Stimulated activated CD4-positive, alpha-beta T cell treated with anti-CD3 and anti-CD28 coated beads, Interleukin-12 subunit alpha, Interleukin-12 subunit beta, amount 100 ng/mL, for 48 hours (primary cell): ENCODE measurements at places on chromosomes 7 and 10.

GRCh38 chr7:140688341-140688740 is 8.2 kb upstream of the NDUFB2 start:
- no peak for DNase-seq

DNA sequence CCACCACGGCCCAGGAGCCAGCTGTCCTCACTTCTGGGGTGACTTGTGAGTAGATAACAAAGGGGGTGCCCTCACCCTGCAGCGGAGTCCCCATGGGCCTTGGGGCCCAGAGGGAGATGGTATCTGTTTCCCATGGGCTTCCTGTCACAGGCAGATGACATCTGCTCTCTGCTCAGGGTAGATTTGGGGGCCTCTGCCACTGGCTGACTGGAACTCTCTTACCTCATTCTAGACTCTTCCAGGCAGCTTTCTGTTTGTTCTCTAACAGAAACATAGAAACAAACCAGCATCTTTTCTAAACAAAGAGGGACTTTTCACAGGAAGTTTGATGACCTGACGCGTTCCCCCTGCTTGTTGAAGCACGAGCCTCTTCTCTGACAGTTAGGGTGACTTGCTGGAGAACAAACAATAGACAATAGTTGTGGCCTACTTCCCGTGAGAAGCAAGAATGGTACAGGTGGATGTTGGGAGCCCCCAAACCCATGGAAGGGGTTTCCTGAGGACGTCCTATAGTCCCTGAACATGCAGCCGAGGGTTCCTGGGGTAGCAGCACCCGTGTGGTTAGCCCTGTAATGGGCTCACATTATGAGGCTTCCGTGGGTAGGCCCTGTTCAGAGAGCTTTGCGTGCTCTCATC is 61.6 kb downstream of the GRK5 start:
- DNase-seq, result peak; percentile 16

GRCh38 chr10:133050371-133050770 is 37.4 kb upstream of the ADGRA1 start:
- DNase-seq, result no peak

DNA sequence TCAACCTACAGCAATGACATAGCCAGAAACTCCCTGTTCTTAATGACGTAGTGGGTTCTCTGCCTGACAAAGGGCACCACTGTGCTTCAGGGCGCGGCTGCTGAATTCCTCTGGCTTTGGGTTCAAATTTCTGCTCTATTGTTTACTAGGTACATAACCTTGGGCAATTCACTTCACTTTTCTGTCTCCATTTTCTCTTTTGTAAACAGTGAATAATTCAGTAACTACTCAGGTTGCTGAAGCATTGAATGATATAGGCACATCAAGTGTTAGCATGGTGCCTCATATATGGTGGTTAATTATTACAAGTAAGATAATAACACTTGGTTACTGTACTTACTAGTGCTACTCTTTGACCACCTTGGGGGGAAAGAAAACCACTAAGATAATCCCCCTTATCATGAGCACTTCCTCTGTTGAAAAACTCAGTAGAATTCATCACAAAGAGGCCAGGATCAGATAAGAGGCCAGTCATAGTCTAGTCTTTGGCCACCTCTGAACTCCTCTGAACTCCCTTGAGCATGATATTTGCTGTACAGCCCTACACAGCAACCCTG is 92.0 kb upstream of the AHR start:
- DNase-seq, result no peak

DNA sequence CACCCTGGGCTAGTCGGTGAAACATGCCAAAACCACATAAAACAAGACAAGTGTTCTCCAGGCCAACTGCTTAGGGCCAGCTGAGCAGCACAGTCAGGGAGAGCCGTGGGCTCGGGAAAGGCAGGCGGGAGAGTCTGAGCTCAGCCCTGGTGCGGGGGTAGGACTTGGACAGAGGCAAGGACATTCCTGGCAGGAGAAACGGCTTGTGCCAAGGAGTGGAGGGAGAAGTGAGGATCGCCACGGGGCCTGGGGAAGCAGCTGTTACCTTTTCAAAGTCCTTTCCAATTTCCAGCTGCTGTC is 4.2 kb downstream of the ELN start:
- DNase-seq, result no peak

- no peak for DNase-seq
Observed at GRCh38 chr10:36491926-36492325, 633.5 kb upstream of the ANKRD30A start.

- no peak for DNase-seq
Observed at GRCh38 chr10:88960802-88961201, 8.2 kb upstream of the ACTA2 start.

DNA sequence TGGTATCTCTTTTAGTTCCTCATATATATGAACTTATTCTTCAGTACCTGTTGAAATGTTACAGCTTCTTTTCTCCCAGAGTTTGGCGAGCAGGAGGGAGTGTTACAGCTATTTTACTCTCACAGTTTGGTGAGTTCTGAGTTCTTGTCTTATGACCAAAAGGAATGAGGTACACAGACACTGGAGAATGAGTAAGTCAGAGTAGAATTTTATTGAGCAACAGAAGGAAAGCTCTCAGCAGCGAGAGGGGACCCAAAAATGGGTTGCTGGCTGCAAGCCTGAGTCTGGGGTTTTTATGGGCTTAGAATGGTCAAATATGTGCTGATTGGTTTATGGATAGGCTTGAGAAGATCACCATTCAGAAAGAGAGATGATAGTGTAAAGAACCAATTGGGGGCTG is 175.2 kb downstream of the CDK14 start:
- DNase-seq, result no peak

DNA sequence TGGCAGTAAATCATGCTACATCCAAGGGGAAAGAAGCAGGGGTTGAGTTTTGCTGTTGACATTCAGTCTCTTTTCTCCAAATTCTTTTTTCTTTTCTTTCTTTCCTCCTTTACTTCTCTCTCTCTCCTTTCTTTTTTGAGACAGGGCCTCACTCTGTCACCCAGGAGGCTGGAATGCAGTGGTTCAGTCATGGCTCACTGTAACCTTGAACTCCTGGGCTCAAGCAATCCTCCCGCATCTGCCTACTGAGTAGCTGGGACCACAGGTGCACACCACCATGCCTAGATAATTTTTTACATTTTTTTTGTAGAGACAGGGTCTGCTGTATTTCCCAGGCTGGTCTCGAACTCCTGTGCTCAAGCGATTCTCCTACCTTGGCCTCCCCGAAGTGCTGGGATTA is 35.2 kb downstream of the SBDS start:
- no peak for DNase-seq

DNA sequence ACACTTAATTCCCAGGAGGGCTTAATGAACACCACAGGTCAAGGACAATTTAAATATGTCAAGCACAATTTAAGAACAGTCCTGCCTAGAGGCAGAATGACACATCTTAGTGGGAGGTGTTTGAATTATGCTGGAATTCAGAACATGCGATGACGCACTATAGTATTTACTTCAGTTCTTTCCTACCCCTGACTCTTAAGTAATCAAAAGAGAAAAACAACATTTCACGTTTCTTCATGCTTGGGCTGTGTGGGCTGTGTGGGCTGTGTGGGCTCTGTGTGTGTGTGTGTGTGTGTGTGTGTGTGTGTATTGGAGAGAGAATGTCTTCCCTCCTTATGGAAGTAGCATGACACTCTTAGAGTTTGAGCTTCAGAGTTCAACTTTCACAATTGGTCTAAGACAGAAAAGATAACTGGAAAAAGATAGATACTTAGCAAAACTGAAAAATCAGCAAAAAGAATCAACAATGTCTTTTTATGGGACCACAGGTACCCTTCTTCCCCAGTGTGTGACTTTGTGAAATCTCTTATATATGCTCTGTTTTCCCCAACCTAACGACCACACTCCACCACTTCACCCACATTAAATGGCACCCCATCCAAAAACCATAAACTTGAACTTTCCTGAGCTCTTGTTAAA is 33.7 kb upstream of the CABCOCO1 start:
- DNase-seq, result no peak

DNA sequence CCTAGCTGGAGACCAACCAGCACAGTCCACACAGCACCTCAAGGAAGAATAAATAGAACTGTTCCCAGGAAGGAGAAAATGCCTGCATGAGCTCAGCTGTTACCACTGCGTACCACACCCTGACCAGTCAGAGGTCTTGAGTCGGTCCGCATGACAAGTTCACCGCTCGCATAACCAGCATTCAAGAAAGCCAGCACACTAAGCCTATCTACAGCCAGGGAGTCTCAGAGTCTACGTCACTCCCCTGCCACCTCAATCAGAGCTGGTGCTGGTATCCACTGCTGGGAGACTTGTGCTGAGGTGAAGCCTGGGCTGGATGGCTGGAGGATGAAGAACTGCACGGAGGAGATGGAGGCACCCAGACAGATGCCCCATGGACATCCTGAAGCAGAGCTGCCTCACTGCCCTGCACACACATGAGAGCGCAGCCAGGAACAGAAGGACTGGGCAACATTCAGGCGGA is 19.6 kb downstream of the AKR1C1 start:
- no peak for DNase-seq

DNA sequence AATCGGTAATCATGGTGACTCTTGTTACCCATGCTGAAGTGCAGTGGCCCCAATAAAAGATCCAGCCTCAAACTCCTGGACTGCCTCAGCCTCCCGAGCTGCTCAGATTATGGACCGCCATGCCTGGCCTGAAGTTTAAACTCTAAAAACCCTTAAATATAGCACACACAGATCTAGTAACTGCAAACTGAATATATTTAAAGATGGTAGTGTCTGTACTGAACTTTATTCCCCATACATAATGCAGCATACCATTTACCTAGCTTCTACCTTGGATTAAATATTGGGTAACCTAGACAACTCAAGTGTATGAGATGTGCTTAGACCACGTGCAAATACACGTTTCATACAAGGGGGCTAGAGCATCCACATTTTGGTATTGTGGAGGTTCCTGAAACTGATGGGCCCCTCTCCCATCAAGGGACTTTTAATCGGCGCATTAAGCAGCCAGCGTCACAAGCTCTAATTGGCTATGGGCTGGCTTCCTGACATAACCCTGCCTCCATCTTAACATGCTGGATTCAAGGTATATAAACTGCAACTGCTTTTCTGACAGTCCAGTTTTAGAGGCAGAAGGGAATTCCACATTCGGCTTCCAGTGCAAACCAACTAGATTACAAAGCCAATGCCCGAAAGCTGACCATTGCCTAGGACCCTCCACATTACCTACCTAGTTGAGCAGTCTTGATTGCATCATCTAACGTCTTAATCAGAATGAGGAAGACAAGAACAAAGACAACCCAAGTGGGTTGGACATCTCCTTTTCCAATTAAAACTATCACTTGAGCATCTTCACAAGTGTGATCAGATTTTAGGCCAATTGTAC is 13.0 kb downstream of the HNRNPA2B1 start:
- DNase-seq, result no peak

DNA sequence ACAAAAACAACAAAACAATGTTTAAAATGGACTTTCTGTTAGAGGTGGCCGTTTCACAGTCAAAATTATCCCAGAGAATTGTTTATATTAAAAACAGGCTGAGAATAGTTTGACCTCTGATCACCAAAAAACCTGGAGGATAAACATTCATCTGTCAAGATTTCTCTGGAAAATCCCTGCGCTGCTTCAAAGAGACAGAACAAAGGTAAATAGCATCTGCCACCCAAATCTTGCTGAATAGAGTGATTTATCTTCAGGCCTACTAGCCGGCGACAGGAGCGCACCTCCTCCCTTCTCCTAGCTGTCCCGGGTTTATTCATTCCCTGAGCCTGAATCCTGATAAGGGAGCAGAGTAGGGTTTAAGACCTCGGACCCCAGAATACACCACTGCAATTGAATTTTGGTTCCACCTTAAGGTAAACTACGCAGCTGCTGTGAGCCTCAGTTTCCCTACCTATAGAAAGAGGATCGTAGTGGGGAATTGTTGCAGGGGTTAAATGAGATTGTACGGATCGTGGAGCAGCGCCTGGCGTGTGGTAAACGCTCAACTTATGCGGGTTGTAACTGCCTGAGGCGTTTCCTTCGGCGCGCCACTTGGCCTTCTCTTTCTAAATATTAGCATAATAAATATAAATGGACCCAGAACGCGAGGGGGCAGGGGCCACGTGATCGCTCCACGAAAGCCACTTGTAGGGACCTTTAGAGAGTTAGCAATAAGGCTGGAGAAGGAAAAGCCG is 498 bp upstream of the ST7 start:
- no peak for DNase-seq

- no peak for DNase-seq
Observed at GRCh38 chr7:152968514-152968913, 209.0 kb downstream of the ACTR3B start.

DNA sequence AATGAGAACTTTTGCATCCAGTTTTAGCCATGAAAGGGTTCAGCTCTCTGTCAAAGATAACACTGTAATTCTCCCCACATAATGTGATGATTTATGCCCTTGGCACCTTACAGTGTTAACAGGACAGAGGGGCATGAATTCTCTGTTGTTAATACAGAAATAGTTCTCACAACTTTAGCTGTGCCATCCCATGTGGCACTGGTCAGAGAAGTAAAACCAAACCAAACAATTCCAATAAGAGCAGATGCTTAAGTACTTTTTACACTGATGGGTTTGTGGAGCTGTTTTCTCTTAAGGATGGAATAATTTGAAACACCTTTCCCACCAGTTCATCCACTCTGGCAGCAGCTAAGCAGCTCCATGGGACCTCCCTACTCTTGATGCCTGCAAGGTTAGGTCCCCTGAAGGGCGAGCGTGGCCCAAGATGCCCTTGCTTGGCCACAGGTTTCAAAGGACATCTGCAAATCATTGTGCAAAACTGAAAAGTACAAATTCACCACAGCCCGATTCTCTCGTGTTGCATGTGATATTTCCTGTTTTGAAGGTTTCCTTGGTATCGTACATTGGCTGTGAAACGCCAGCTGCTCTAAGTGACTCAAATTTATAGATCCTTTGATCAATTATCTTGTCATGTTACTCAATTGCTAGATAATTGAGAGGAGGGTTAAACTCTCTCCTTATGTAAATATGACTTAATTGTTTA is 82.5 kb upstream of the CREB5 start:
- DNase-seq, result no peak

- no peak for DNase-seq
Observed at GRCh38 chr7:68699090-68699711, 899.1 kb upstream of the AUTS2 start.

DNA sequence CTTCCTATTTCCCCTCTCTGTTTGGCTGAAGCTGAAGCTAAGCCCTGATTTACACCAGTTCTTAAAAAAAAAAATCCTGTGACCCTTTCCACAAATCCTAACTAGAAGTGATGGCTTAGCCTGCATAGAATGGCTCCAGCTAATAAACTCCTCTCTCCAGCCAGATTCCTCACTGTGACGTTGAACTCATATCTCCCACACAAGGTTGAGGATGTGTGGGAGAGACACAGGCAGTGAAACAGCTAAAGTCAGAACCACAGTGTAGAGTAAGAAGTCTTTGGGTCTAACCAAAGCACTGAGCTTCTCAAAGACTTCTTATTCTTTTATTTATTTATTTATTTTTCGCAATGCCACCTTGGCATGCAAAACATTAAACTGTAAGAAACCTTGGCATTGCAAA is 268.3 kb downstream of the SNX13 start:
- DNase-seq, result no peak

DNA sequence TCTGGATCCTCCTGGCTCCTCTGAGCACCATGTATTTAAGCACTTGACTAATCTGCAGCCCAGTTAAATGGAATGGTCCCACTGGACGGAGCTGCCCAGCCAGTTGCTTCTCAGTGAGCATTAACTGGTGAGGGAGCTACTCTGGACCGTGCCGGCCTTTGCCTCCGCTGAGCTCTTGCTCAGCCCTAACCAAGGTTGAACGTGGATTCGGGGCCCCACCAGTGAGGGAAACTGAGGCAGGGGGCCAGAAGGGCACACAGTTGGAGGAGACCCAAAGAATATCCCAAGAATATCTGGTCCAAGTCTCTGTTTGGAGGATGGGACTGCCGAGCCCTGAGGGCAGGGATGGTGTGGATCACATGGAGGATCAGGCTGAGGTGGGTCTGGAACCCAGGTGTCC is 13.7 kb downstream of the ADCYAP1R1 start:
- DNase-seq, result no peak

GRCh38 chr10:132538790-132539421 is 1.3 kb downstream of the INPP5A start:
- DNase-seq, result no peak
